ENCODE measurements at places on chromosomes 12 and 14. TPM values are rescaled to one million over a fixed set of nuclear protein-coding genes. Genes with fewer than 3 reads are reported as not detected.

Gene TAS2R14
- 1.9 TPM for total RNA-seq

GRCh38 chr12:92537290-92537960 lies 165.4 kb upstream of the PLEKHG7 start:
- no peak overlapping the region for H3K27ac ChIP-seq
- no peak for DNase-seq
- H3K27me3 ChIP-seq: no peaks in the 10 kb centered on the region
- peaks cover 17% of the 10 kb centered on the region for H3K4me1 ChIP-seq

- no peaks in the 10 kb centered on the region for H3K36me3 ChIP-seq
- H3K4me1 ChIP-seq: no peaks in the 10 kb centered on the region
- H3K4me3 ChIP-seq: no peak overlapping the region
Measured at GRCh38 chr12:20205854-20206253, 162.5 kb upstream of the PDE3A start.

GRCh38 chr12:104011253-104011652 lies 38.7 kb downstream of the GLT8D2 start:
- peaks cover 52% of the 10 kb centered on the region for H3K36me3 ChIP-seq
- peak overlapping the region; percentile 69 for H3K27ac ChIP-seq
- H3K4me3 ChIP-seq: peak overlapping the region; percentile 53
- peak; percentile 85 for DNase-seq

Gene ESPL1
- 14.6 TPM for total RNA-seq

GRCh38 chr12:26399381-26399780 lies 204.0 kb downstream of the SSPN start:
- no peaks in the 10 kb centered on the region for H3K4me1 ChIP-seq
- no peak overlapping the region for H3K27ac ChIP-seq
- H3K4me3 ChIP-seq: no peak overlapping the region
- H3K27me3 ChIP-seq: no peaks in the 10 kb centered on the region
- H3K36me3 ChIP-seq: no peaks in the 10 kb centered on the region

Gene FLRT2
- total RNA-seq: 49.7 TPM

DNA sequence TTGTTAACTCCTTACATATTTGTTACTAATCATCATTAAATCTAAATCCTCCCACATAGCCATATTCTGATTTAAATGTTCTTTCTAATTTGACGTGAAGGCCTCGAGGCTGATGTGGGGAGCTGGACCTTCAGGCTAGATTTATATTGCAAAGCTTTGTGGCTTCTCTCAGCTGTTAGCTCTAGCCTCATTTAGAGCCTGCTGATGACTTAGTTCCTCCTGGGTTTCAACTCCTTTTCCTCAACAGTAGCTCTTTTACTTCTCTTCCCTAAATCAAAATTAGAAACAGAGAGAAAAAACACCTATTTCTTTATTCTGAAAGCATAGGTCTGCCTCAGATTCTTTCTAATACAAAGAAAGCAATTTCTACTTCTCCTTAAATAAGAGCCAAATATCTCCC lies 477.5 kb upstream of the CCDC196 start:
- no peaks in the 10 kb centered on the region for H3K4me1 ChIP-seq
- peaks cover 7% of the 10 kb centered on the region for H3K36me3 ChIP-seq

- H3K27ac ChIP-seq: no peak overlapping the region
- no peak overlapping the region for H3K4me3 ChIP-seq
- DNase-seq: peak; percentile 43
- H3K4me1 ChIP-seq: no peaks in the 10 kb centered on the region
Measured at GRCh38 chr12:109910969-109911348, 10.9 kb downstream of the TCHP start.

DNA sequence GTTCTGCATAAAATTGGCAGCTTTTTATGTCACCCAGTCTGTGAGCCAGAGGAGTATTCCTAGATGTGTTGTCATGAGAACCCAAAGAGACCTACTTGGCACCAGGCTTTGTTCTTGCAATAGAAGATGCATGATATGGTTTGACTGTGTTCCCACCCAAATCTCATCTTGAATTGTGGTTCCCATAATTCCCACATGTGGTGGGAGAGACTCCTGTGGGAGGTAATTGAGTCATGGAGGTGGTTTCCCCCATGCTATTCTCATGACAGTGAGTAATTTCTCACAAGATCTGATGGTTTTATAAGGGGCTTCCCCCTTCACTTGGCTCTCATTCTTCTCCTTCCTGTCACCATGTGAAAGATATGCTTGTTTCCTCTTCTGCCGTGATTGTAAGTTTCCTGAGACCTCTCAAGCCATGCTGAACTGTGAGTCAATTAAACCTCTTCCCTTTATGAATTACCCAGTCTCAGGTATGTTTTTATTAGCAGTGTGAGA lies 572.0 kb upstream of the ATP2B1 start:
- H3K4me1 ChIP-seq: no peaks in the 10 kb centered on the region
- H3K27ac ChIP-seq: no peak overlapping the region
- DNase-seq: no peak
- H3K27me3 ChIP-seq: no peaks in the 10 kb centered on the region

DNA sequence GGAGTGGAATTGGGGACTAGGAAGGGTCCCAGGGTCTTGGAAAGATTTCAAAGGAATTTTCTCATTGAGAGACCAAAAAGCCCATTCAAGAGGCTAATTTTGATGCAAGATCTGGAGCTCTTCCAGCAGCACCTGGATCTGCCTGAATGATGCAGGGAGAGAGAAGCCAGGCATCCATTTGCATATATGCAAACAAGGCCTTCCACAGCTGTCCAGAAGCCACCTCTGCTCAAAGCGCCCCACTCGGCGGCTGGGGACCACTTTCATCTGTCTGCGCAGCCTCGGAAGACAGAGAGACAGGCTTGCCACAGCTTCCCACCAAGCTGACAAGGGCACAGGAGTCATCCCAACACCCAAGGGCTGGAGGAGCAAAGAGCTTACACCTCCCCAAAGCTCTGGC lies 295.6 kb downstream of the DPF3 start:
- DNase-seq: no peak
- no peak overlapping the region for H3K27ac ChIP-seq
- H3K4me3 ChIP-seq: no peak overlapping the region
- H3K4me1 ChIP-seq: peaks cover 2% of the 10 kb centered on the region

Gene B4GALNT1
- total RNA-seq: 0.94 TPM

Gene MYH6
- not detected for total RNA-seq

DNA sequence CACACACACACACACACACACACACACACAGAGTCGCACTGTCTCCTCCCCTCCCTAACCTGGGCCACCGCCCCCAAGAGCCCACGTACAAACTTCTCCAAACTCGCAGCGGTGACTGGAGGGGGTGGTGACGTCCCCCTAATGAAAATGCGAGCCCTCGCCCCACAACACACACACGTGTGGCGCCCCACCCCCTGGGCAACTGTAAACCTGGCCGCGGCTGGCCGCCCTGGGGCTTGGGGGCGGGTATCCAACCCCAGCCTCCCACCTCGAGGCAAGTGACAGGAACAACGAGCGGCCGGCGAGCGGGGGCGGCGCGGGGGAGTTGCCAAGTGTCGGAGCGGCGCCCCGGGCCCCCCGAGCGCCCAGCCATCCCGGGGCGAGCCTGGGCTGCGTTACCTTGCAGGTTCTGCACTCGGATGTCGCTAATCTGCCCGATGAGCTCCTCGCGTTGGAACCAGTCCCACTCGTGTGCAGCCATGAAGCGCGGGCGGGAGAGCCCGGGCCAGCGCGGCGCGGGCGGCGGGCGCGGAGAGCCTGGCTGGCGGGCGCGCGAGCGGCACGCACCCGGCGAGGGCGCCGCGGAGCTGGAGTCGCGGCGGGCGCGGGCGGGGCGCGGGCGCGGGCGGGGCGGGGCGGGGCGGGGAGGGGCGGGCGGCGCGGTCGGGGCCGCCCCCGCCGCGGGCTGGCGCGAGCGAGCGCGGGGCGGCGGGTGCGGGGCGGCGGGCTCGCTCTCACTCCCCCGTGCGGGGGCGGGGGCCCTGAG lies at the start of gene CLMN:
Gene CLMN (minus strand): TSS at position 597 of the 766 bp plus-strand sequence. CDS start 116 bp downstream, at position 481.
- H3K27me3 ChIP-seq: peaks cover 30% of the 10 kb centered on the region
- H3K4me3 ChIP-seq: peak within 1 kb of the TSS; percentile 25
- H3K27ac ChIP-seq: no peak within 1 kb of the TSS
- no peaks in the 10 kb centered on the region for H3K36me3 ChIP-seq
- no peak for DNase-seq

Gene TMCC3
- not detected for total RNA-seq

GRCh38 chr14:102486513-102487203 lies 22.9 kb downstream of the ANKRD9 start:
- H3K27me3 ChIP-seq: no peaks in the 10 kb centered on the region
- H3K4me3 ChIP-seq: no peak overlapping the region
- no peak overlapping the region for H3K27ac ChIP-seq
- H3K36me3 ChIP-seq: no peaks in the 10 kb centered on the region

GRCh38 chr14:98946940-98947339 lies 325.1 kb downstream of the BCL11B start:
- no peak for DNase-seq
- no peaks in the 10 kb centered on the region for H3K36me3 ChIP-seq
- no peaks in the 10 kb centered on the region for H3K4me1 ChIP-seq
- no peak overlapping the region for H3K27ac ChIP-seq

Gene DLK1
- not detected for total RNA-seq

Gene ATL1
- total RNA-seq: 0.40 TPM

Gene KLHL33
- total RNA-seq: 0.05 TPM

DNA sequence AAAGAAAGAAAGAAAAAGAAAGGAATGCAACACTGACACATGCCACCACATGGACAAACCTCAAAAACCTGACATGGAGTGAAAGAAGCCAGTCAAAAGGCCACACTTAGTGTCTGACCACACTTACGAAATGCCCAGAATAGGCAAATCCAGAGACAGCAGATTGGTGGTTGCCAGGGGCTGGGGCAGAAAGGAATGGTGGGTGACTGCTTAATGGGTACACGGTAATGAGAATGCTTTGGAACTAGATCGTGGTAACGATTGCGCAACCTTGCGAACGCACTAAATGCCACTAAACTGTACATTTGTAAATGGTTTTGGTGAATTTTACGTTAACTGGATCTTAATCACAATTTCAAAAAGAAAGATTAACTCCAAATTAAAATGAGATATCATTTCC lies 39.5 kb downstream of the SCARB1 start:
- peaks cover 28% of the 10 kb centered on the region for H3K4me1 ChIP-seq
- no peak for DNase-seq
- peaks cover 4% of the 10 kb centered on the region for H3K27me3 ChIP-seq
- H3K27ac ChIP-seq: no peak overlapping the region

DNA sequence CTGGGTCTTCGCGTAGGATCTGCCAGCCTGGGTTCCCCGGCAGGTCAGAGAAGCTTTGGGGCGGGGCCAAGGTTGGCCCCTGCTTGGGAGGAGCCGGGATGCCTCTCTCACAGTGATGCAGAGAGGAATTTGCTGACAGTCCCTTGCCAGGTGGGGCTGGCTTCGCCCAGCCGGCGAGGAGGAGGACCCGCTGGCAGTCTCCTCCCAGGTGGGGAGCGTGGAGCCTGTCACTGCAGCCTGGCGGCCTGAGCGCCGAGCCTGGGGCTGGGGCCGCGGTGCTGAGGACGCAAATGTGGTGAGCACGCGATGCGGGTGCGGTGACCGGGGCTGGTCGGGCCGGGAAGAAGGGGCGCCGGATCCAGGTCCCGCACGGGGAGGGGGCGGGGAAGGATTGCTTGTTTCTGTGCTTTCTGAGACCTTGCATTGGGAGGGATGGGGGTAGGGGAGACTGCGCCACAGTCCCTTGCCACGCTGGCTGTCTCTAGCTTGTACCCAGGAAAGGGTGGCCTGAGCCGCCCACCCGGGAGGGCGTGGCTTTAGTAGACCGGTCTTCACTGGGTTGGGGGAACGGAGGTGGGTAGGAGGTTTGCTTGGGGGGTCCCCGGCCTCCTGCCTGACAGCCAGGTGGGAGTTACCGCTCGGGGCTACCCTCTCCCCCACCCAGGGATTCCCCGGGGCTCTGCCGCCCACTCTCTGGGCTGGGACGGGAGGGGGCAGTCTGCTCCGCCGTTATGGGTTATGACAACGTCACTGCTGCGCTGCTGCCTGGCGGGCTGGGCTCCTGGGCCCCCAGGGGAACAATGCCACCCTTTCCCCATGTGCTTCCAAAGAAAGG lies at the start of gene TMEM63C:
Gene TMEM63C (plus strand): TSS at position 196 of the 835 bp plus-strand sequence. CDS start 37,016 bp downstream, outside the sequence.
- DNase-seq: no peak
- H3K36me3 ChIP-seq: no peaks in the 10 kb centered on the region
- peaks cover 40% of the 10 kb centered on the region for H3K27me3 ChIP-seq
- no peak within 1 kb of the TSS for H3K4me3 ChIP-seq
- H3K4me1 ChIP-seq: 0 out of 2 replicates have a peak, but pooled peaks cover 2% of the 10 kb centered on the region
- no peak within 1 kb of the TSS for H3K27ac ChIP-seq

- H3K27me3 ChIP-seq: peaks cover 2% of the 10 kb centered on the region
- H3K27ac ChIP-seq: no peak overlapping the region
- peaks cover 17% of the 10 kb centered on the region for H3K4me1 ChIP-seq
- peaks cover 22% of the 10 kb centered on the region for H3K36me3 ChIP-seq
- DNase-seq: no peak
Measured at GRCh38 chr14:91220581-91221000, 23.9 kb downstream of the GPR68 start.
